ENCODE measurements at places on chromosomes 3 and 15. TPM values are rescaled to one million over a fixed set of nuclear protein-coding genes. Genes with fewer than 3 reads are reported as not detected.

DNA sequence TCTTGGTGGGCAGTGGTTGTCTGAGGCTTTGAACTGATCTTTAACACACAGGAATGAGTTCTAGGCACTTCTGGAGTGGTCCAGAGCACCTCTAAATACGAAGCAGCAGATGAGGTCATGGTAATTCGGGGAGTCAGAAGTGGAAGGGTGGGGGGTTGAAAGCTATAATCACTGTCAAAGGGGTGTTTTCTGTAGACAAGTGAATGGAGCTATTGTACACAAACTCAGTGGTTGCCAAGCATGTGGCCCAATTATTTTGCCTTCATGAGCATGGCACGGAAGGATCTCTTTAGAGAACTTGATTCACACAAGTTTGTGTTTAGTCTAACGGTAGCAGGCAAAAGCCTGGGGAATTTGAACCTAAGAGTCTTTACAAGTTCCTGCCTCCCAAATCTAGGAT is 6.3 kb downstream of the FRMD5 start:
- no peak for DNase-seq

- DNase-seq = no peak
Observed at GRCh38 chr3:110618512-110619226, 452.9 kb upstream of the NECTIN3 start.

DNA sequence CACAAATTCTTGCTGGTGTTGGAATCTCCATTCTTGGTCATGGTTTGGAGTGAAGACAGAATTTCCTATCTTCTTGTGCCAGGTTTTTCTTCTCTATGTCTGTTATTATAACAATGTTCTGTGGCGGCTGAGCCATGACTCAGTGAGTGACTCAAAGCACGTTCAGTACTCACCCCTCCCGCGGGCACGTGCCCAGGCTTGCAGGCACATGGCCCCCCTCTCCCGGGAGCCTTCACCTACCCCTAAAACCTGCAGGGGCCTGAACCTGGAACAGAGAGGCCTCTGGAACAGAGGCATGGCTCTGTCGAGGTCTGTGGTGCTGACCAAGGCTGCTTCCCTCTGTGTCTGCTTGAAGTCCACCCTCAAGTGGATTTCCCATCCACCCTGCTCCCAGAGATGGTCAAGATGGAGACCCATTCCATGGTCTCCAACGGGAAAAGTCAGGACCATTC is 27.6 kb downstream of the PLXNB1 start:
- DNase-seq = no peak

Gene TSPAN3
- 312 TPM for total RNA-seq

- no peak for DNase-seq
Observed at GRCh38 chr15:72902245-72902918, 118.8 kb upstream of the ADPGK start.

All from mesothelial cell of epicardium (in vitro differentiated cells).